ENCODE measurements at places on chromosomes 6 and 20.

- no peak for DNase-seq
Measured at GRCh38 chr6:84777888-84778287, 13.5 kb upstream of the TBX18 start.

DNA sequence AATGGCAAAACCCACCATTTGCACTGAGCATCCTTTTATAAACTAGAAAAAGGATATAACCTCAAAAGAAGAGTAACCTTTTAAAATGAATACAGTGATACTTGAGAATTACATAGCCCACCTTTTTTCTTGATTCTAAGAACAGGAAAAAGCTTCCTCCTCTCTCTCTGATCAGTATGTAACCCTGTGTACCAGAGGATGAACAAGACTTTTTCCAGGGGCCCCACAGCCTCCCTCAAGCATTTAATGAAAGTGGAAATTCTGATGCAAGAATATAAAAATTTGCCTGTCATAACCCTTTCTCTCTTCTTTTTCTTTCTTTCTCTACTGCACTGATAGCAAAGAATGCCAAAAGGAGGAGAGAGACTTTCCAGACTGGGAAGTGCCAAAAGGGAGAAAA lies 64.2 kb upstream of the BTN3A2 start:
- no peak for DNase-seq

DNA sequence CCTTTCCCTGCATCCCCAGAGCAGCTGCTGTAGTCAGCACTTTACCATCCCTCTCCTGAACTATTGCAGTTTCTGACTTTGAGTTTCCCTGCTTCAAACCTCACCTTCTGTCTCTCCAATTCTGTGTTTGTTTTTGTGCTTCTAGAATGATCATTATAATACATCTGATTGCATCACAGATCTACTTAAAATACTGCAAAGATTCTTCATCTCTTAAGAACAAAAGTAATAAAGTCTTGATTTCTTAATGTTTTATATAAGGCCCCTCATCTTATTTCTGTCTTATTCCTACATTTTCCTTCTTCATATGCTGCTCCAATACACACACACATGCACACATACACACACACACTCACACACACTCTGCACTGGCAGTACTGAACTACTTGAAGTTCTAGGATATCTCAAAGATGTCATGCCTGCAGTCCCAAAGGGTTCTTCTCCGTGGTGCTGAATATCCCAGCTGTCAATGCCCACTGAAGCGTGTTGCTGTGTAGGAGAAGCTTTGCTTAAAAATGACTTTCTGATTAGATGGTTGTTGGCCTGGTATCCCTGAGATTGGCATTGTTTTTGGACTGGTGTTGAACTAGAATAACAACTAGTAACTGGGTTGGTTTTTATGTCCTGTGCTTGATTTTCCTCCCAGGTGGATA lies 97.2 kb downstream of the MAP3K4 start:
- DNase-seq, result no peak

- DNase-seq, result no peak
Measured at GRCh38 chr6:79296211-79296610, 61.7 kb upstream of the HMGN3 start.

DNA sequence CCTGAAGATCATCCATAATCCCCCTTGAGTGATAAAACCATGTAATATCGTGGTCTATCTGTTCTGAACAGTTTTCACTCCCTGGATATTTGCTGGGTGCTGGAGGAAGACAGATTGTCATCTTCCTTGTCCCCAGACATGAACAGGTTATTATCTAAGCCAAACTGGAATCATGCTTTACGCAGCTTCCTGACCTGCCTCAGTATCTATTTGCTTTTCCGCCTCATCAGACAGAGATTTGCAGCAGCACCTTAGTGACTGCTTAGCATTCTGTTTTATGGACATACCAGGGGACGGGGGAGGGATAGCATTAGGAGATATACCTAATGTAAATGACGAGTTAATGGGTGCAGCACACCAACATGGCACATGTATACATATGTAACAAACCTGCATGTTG lies 124.6 kb downstream of the SLC23A2 start:
- DNase-seq, result no peak

DNA sequence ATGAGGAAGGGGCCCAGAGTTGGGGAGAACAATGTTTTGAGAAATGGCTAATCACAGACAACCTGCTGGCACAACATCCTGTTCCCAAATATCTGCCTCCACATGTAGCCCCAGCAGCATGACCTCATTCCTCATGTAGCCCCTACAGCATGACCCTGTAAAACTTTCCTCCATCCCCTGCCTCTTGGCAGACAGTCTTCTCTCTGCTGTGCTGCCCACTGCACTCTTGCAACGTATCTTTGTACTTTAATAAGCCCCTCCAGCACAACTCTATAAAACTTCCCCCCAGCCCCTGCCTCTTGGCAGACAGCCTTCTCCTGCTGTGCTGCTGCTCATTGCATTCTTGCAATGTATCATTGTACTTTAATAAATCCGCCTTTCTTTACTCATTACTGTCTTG lies 278.8 kb downstream of the HDGFL1 start:
- no peak for DNase-seq

DNA sequence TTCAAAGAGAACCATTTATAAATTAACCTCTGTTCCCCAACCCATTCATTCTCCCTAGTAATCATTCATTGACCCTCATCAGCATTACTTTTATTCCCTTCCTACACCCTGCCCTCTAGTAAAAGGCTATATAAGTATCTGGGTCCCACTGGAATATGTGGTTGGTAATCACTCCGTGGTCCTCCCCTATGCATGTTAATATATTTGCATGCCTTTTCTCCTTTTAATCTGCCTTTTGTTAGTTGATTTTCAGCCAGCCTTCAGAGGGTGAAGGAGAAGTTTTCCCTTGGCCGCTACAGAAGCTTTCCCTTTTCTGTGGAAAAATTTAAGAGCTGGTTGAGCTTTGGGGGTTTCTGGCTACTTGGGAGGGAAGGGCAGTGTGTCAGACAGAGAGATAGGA lies 585.6 kb downstream of the UTRN start:
- DNase-seq, result no peak

GRCh38 chr6:25504661-25505060 lies 147.4 kb upstream of the SCGN start:
- no peak for DNase-seq

DNA sequence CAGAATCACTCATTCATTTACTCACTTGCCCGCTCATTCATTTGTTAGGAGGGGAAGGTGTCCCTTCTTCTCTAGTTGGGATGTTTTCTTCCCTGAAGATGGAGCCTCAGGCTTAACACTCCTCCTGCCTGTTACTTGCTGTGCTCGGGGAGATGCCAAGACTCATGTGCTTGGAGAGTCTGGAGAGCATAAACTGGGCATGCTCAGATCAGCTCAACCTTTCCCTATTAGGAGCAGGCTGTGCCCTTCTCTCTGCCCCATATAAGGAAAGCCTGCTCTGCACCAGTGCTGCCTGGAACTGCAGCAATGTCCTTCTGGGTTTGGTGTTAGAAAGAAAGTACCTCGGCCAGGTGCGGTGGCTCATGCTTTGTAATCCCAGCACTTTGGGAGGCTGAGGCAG lies 18.0 kb upstream of the UBE2V1 start:
- DNase-seq, result no peak

GRCh38 chr6:51792273-51793030 lies 295.0 kb downstream of the PKHD1 start:
- DNase-seq, result no peak

GRCh38 chr6:30590509-30590908 lies 19.3 kb downstream of the ABCF1 start:
- DNase-seq, result no peak

DNA sequence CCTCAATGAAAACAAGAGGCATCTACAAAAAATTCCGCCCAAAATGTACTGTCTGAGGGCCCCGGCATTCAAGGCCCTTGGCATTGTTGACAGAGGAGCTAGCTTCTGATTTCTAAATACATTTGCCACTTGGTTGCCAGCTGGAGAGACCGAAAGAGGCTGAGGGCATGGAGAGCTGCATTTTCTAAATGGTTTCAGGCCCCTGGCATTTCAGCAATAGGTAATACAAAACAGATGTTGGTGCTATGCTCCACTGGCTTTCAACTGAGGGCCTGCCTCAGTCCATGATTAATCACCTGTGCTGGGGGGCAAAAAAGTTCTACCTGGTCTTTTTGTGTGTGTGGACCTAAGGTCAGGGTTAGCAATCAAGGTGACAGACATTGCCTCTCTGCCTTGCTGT lies 79.5 kb upstream of the ISM1 start:
- DNase-seq, result peak; percentile 35

GRCh38 chr6:161922631-161923119 lies 648.8 kb upstream of the AGPAT4 start:
- peak; percentile 69 for DNase-seq

DNA sequence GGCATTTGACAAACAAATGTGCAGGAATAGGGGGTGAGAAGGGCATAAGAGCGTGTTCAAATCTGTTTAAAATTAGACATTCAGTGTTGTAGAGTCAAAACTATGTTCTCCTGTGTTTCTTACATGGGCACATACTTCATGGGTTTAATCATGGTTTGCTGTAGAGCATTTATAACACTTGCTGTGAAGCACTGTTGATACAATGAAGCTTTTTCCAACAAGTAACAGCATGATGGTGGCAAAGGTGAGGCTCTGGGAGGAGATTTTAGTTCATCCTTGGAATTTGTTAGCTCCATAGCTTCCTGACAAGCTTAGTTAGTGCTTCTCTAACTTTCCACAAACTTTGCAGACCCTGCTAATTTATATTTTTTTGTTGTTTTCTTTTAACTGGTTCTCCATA lies 900.7 kb downstream of the TFAP2A start:
- DNase-seq, result no peak

DNA sequence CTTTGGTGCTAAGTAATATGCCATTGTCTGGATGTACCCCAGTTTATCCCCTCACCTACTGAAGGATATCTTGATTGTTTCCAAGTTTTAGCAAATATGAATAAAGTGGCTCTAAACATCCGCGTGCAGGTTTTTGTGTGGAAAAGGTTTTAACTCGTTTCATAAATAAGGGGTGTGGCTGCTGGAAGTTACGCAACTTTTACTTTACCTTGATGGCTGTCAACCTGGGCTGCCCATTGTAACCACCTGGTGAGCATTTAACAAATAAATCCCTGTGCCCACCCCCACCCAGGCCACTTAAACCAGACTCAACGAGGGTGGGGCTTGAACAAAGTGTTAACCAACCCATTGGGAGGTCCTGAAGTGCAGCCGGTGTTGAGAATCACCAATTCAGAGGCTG lies 187.8 kb downstream of the NRN1 start:
- DNase-seq, result no peak

- DNase-seq, result no peak
Measured at GRCh38 chr6:69887714-69888345, 21.5 kb downstream of the COL19A1 start.
